Memory B cell (primary cell): ENCODE measurements at places on chromosomes 12 and 14.

- no peak for DNase-seq
Observed at GRCh38 chr12:104220931-104221330, 5.4 kb downstream of the TXNRD1 start.

DNA sequence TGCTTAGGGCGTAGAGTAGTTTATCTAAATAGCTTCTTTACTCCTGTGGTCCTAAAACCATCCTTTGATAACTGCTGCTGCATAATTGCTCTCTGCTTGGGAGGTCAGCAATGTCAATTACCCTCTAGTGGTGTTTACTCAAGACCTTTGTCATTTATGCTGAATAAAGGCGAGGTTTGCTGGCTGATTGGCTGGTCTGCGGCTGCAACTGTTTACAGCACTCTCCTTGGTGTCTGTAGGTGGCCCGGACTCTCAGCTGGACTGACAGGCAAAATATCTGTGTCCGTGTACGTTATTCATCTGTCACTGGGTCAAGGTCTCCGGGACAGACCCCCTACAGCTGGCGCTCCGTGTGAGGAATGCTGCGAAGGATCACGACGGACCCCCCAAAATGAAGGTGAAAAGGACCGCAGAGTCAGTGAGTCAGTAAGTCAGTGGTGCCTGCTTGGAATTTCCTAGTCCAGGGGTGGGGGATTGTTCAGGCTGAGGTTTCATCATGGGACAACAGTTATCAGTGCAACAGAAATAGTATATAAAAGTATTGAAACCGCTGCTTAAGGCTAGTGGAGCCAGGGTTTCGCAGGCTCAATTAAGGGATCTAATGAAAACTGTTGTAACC lies 253.3 kb upstream of the DIO2 start:
- DNase-seq: no peak

GRCh38 chr12:76698316-76698715 lies 65.6 kb upstream of the ZDHHC17 start:
- no peak for DNase-seq

- peak; percentile 17 for DNase-seq
Observed at GRCh38 chr14:49893309-49894213, 679 bp downstream of the ARF6 start.

DNA sequence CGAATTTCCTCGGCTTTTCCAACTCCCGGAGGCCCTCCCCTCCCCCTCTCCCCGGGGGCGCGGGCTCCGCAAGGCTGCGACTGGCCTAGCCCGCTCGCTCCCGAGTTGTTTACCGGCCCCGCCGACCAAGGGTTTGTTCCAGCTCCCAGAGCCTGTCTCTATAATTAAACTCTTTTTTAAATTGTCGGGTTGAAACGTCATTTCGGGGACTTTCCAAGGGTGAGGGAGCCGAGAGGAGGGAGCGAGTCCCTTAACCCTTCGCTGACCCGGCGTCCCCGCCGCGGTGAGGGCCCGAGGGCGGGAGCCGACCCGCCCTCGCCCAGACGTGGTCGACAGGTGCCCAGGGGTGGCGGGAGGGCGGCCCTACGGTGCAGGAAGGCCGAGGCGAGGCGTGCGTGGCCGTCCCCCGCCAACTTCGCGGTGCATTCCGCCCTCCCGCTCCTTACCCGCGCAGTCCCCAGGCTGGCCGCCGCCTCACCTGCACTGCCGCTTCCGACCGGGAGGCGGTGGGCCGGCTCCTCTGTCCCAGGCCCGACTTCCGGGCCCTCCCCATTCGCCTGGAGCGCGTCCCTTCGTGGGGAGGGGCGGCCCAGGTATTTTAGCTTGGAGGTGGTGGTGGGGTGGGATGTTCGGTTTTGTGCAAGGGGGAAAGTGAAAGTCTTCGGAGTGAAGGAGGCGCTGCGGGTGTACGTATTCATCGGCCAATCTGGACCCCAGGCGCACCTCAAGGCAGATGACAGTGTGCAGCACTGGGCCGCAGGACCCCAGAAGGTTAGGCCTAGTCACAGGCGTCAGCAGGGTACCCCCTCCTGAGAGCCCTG lies 2.9 kb upstream of the ZFP36L1 start:
- peak; percentile 88 for DNase-seq

DNA sequence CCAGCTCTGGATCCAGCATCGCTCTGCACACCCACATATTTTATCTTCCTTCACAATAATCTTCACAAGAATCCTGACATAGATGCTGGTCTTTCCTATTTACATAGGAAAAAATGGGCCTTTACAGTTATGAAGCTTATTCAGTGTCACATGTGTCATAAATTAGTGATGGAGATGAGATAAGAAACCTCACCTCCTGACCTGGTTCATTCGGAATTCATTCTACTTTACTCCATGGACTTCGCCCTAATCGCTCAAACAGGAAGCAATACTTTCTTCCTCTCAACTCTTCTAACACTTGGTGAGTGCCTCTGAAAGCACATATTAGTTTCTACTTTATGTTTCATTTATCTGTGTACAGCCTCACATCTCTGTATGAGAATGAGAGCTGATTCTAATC lies 12.0 kb upstream of the SINHCAF start:
- DNase-seq: no peak

- peak; percentile 47 for DNase-seq
Observed at GRCh38 chr14:64823305-64823861, 56.3 kb downstream of the SPTB start.

- DNase-seq: no peak
Observed at GRCh38 chr14:103690332-103690731, 24.9 kb downstream of the XRCC3 start.

GRCh38 chr14:95482627-95483308 lies 33.7 kb downstream of the SYNE3 start:
- DNase-seq: no peak

- DNase-seq: no peak
Observed at GRCh38 chr12:10697156-10697555, 23.3 kb upstream of the STYK1 start.

DNA sequence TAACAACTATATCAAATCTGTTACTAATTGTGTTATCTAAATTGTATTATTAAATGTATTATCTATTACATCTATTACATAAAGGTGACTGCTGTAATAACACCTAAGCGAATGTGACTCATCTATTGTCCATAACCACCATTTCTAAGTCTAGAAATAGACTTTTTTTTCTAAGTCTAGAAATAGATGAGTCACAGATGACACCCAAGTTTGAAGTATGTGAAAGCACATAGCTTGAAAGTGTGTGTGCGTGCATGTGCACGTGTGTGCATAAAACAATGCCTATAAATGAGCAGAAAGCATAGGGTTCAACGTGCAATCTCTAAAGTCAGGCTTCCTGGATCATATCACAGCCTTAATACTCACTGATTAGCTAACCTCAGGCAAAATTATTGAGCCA lies 451.3 kb upstream of the USP15 start:
- DNase-seq: no peak

DNA sequence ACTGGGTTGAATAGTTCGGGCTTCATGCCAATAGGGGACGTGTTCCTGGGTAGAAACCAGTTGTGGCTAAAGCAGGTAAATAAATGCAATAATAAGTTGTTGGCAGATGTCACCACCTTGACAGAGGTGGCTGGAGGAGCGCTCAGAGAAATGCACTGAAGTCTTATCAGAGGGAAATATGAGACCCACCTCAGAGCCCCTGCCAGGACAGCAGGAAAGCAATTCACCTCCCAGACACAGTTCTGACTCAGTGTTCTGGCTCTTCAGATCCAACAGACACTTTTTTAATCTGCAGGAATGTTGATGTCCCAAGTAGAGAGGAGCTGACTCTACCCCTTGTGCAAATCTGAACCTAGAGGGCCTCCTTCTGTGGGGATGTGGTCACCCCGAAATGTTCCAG lies 687.1 kb upstream of the FBXO33 start:
- DNase-seq: no peak

DNA sequence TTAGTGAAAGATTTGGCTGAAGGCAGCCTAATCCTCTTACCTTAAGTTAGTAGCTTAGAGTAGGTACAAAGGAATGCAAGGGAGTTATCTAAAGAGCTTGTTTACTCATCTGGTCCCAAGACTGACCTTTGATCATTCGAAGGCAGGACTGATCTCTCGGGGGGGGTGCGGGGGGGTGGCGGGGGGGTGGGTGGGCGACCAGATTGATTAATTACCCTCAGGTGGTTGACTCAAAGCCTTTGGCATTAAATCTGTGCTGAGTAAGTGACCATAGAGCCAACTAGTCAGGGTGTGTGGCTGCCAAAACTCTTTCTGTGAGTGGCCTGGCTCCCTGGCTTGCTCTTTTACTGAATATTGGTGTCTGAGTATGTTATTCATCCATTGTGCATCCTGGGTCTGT lies 731.9 kb upstream of the FBXO33 start:
- no peak for DNase-seq

GRCh38 chr14:58739674-58740073 lies 101.9 kb downstream of the DACT1 start:
- DNase-seq: no peak

- no peak for DNase-seq
Observed at GRCh38 chr12:112841906-112842305, 50.4 kb downstream of the RPH3A start.

DNA sequence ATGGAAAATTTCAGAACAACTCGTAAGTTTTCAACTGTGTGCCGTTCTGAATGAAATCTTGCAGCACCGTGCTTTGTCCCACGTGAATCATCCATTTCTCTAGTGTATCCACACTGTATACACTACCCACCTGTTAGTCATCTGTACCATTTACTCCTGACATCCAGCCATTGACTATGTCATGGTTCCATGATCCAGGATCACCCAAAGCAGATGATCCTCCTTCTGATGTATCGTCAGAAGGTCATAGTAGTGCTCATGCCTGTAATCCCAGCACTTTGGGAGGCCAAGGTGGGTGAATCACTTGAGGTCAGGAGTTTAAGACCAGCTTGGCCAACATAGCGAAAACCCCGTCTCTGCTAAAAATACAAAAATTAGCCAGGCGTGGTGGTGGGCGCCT lies 122.9 kb downstream of the PPHLN1 start:
- DNase-seq: no peak

DNA sequence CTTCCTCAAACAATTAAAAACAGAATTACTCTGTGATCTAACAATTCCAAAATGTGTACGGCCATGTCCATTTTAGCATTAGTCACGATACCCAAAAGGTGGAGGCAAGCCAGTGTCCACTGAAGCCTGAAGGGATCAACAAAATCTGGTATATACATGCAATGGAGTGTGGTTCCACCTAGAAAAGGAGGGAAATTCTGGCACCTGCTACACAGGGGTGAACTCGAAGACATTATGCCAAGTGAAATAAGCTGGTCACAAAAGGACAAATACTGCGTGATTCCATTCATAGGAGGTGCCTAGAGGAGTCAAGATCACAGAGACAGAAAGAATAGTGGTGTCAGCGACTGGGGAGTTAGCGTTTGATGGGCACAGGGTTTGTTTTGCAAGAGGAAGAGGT lies 331.4 kb downstream of the MED13L start:
- no peak for DNase-seq

DNA sequence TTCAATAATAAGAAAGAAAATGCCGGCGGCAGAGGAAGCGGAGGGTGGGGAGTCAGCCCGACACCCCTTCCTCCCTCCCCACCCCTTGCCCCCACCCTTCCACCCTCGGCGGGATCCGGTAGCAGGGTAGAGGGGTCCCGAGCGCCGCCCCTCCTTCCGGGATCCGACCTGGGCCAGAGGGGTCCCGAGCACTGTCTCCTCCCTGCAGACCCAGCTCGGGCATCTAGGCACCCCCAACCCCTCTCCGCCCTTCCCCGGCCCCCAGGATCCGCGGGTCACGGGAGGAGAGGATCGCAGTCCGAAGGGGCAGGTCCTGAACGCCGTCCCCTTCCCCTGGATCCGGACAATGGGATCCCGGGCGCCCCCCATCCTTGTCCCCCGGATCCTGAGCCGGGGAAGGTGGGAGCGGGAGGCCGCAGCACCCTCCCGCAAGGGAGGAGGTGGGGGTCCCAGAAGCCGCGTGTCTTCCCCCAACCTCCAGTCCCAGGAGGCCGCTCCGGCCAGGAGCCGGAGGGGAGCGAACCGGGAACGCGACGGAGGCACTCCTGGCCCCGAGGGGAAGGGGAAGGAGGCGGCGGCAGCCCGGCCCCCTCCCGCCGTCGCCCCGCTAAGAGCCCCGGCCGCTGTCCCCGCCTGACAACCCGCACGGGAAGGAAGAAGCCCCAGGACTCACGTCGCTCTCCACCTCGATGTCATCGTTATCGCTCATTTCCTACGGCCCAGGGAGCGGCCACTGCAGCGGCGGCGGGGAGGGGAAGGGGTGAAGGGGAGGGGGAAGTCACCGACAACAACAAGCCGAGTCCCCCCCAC lies 481 bp downstream of the MAX start:
- peak; percentile 2 for DNase-seq

DNA sequence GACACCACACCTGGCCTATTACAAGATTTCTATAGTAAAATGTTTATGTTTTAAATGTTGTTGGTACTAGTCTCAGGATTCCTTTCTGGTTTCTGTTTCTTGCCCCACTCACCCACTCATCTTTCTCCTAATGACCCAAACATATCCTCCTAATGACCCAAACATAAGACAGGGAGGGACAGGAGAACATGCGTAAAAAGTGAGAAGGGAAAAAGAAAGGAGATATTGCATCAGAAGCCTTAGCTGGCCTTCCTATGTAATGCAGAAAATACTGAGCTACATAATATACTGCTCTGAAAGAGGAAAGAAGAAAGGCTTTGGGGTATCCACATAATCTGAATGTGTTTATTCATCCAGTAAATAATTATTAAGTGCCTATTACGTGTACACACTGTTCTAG lies 104.6 kb upstream of the GPHB5 start:
- no peak for DNase-seq
